Bone marrow (tissue), 2 donors: ENCODE measurements at places on chromosomes 13 and 19.
A peak's percentile ranks its signal among the peaks of the same experiment; 100 is the strongest.

DNA sequence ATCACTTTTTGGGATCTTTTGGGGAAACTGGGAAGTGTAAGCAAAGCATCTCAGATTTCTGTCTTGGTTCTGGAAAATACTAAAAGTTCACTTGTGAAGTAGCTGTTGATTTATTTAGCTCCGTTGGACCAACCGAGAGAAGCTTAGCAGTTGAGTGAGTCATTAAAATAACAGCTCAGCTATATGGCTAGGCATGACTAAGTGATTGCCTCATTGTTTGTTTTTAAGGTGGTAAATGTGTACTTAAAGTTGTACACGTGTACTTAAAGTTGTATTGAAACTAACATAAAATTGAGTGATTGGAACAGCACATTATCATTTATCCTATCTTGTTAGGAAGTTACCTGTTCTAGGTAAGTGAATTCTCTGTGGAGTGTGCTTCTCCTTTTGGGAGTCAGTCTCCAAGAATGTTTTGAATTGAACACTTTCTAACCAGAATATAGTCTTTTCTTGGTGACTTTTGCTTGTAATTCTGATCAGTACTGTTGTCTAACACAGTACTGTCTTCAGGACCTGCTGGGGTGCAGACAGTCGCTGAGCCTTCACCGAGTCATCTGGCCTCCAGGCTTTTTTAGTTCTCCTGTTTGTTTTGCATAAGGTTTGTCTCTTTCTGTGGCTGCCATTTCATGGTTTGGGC is 2.9 kb upstream of the DCUN1D2 start:
- peak; percentile 67 for DNase-seq

DNA sequence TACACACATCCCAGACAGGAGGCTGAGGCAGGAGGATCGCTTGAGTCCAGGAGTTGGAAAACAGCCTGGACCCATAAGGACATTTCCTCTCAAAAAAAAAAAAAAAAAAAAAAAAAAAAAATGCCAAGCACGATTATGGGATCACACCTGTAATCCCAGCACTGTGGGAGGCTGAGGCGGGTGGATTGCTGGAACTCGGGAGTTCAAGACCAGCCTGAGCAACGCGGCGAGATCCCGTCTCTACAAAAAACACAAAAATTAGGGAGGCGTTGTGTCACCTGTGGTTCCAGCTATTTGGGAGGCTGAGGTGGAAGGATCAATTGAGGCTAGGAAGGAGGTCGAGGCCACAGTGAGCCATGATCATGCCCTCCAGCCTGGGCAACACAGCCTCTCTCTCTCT is 973 bp upstream of the OCEL1 start:
- no peak for DNase-seq

DNA sequence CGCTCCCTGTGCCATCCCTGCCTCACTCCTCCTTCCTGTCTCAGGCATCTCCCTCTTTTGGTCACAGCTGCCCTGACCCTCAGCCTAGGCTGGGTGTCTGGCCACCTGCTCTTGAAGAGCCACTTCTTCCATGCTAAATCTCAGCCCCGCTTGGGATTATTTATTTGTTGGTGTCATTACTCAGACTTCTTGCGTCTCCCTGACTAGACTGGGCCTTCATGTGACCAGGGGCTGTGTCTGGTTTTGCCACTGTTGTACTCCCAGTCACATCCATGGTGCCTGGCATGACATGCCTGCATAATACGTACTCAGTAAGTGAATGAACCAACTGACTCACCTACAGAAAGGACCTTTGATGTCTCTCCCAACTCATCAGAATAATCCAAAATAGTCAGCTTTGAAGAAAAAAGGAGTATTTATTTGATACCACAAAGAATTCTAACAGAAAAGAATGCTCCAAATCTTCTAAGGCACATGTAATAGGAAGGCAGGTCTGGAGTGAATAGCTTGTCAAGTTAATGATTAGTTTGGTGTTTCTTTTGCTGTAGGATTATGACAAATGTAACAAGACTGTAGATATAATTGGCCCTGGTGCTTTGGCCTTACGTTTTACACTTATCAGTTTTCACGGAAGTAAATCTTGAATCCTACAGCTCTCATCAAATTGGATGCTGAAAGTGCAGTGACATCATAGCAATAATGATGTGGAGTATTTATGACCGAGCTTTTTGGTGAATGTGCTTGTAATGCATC is 84.0 kb downstream of the ALOX5AP start:
- no peak for DNase-seq

DNA sequence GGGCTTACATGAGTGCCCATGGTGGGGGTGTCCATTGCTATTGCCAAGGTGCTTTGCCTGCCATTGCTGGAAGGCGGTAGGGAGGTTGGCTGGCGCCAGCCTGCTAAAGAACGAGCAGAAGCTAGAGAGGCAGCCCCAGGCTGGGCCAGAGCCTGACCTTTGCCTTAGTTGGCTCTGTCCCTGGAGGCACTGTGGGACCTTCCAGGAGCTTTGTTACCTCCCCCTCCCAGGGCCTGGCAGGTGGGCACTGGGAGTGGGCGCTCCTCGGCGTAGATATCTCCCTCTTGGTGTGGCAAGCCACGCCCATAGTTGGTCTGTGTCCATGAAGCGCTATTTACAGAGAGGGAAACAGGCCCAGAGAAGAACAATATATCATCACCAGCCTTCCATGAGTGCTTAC is 2.3 kb upstream of the SLC25A42 start:
- no peak for DNase-seq

- no peak for DNase-seq
These were observed 27.6 kb downstream of the TNFSF13B start for GRCh38 chr13:108297114-108297513.

DNA sequence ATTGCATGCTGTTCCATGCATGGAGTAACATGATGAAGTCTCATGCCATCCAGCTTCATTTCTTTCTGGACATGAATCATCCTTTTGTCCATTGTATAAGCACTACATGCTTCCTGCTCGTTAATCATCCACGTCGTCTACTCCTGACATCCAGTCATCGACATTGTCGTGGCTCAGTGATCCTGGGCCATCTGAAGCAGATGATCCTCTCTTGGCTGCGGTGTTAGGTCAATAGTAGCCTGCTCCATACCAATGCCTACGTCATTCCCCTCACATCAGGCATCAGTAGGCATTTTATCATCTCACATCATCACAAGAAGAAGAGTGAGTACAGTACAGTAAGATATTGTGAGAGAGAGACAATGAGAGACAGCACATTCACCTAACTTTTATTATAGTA is 7.9 kb upstream of the MYO16 start:
- DNase-seq: no peak

DNA sequence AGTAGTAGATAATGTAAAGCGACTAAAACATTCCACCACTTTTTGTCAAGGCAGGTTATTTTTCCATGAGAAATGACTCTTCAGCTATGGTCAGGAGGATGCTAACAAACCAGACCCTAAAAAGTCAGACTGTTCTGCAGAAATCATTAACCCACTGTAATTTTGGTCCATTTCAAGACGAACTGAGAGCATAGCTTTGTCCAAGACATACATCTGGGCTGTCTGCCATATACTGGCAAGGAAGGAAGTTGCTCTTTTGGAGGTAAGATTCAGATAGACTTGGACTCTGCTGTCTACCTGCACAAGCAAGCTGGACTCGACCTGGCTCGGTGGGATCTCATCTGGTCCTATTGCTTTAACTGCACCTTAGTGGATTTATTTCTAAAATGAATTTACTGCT is 207.8 kb downstream of the POSTN start:
- no peak for DNase-seq

DNA sequence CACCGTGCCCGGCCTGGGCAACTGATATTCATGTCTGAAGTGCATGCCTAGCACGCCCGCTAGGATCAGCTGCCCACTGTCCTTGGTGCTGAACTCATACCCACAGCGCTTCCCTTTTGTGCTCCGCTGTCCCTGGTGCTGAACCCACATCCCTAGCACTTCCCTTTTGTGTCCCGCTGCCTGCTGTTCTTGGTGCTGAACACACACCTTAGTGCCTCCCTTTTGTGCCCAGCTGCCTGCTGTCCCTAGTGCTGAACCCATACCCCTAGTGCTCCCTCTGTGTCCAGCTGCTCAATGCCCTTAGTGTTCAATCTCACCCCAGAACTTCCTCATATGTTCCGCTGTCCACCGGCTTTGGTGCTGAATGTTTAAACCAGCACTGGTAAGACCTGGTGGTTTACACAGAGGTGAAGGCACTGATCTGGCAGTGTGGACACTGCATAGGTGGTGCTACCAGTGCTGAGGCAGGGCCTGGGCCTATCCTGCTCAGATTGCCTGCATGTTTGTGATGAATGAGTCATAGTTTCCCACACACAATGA is 26.3 kb upstream of the SIGLEC11 start:
- DNase-seq: peak; percentile 93

- no peak for DNase-seq
These were observed 1131.1 kb downstream of the PCDH9 start for GRCh38 chr13:66098931-66099628.

GRCh38 chr19:50873056-50873455 is at the start of gene KLK2:
TSS of gene KLK2 (plus strand) at chr19:50873439. CDS start at chr19:50873474, 35 bp downstream.
- no peak for DNase-seq

GRCh38 chr19:1181606-1182005 is 7.5 kb upstream of the SBNO2 start:
- no peak for DNase-seq

GRCh38 chr19:55459950-55460657 is 1.3 kb downstream of the ISOC2 start:
- DNase-seq: no peak

- no peak for DNase-seq
These were observed 16.0 kb downstream of the MAG start for GRCh38 chr19:35307931-35308330.

DNA sequence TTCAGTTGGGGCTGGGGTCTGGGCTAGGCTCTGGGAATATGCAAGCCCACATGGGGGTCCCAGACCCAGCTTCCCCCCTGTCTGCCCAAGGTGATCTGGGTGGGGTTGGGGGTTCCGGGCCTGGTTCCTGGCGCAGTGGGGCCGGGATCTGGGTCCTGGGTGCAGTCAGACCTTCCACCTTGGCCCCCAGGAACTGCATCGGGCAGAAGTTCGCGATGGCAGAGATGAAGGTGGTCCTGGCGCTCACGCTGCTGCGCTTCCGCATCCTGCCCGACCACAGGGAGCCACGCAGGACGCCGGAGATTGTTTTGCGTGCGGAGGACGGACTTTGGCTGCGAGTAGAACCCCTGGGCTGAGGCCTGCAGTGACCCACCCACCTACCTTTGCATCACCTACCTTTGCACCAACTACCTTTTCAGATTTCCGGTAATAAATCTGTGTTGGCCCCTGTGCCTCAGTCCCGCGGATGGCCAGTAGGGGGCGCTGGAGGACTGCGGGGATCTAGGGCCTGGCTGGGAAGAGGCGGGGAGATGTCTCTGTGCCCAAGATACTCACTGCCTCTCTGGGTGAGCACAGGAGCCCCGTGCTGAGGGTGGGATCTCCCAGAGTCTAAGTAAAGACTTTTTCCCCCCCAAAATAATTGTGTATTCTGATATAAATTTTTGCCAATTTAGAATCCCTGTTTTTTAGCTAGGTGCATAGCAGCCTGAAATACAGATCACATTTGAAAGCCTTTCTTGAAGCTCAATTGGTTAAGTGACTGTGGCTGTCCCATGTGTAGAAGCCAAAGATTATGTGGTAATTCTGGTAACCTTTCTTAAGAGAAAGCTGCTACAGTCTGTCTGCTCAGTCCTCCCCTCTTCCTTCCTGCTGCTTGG is 11.5 kb upstream of the CYP4F3 start:
- DNase-seq: peak; percentile 49

- DNase-seq: no peak
These were observed 86.4 kb downstream of the RAB20 start for GRCh38 chr13:110475117-110475516.

GRCh38 chr13:108289819-108290218 is 20.3 kb downstream of the TNFSF13B start:
- no peak for DNase-seq

DNA sequence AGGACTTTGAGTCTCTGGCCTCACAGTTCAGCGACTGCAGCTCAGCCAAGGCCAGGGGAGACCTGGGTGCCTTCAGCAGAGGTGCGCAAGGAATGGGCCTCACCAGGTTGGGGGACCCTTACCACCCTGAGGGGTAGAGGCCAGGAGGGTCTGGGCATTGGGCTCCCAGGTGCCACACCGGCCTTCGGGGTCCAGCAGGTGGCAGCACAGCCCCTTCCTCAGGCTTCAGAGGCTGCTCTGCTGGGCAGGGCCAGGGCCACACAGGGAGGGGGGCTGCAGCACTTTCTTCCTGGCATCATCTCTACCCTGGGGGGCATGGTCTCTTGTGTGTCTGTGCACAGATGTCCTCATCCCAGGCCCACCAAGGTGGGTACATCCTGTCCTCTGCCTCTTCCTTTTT is 12.9 kb downstream of the PIN1 start:
- DNase-seq: no peak

DNA sequence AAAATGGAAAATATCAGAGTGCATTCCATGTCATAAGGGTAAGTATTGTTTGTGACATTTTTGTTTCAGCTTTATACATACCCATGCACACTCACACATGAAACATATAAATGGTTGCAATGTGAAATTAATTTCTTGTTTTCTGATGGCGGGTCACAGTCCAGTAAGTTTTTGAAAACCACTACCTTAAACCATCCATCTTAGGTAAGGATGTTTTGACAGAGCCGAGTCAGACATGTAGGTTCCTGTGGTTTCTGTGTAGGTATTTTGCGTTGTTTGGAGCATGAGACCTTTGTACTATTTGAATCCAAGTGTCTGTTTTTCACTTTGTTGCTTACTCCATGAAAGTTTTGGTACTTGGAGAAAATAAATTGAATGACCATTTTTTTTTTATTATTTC is 121.7 kb downstream of the B3GLCT start:
- DNase-seq: no peak

DNA sequence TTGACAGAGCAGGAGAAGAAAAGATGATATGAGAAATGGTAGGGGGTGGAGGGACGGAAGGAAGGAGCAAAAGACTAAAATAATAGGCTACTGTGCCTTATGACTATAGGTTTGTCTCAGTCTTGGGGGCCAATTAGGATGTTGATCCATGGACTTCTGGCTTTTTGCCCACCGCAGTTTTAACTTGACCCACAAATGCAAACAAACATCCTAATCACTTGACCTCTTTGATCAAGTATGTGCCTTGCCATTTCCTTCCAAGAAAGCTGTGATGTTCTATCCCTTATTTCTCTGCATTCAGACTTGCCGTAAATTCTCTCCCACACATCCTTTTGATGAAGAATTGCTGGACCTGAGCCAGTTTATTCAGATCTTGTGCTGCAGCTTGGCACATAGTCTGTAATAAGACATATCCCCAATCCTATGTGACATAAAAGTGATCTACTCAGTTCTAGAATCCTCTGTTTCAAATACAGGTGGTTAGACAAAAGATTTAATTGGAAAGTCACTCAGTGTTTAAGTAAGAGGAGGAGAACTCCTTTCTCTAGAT is 62.8 kb downstream of the TPT1 start:
- DNase-seq: no peak

DNA sequence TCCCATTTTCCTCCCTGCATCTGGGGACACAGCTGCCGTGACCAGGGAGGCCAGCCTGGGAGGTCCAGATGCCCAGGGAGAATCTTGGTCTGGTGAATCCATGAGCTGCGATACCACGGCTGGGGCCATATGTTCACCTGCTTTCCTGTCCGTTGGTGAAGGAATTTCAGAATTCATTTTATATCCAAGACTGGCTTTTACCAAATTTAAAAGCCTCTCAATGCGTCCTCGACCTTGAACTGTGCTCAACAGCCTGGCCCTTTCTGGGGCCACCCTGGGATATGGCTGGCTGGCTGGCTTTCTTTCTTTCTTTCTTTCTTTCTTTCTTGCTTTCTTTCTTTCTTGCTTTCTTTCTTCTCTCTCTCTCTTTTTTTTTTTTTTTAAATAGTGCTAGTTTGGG is 22.2 kb upstream of the GDF15 start:
- no peak for DNase-seq
